ENCODE measurements at places on chromosomes 5 and 9.

GRCh38 chr9:16729651-16730050, 140.8 kb downstream of the BNC2 start:
- DNase-seq: no peak

DNA sequence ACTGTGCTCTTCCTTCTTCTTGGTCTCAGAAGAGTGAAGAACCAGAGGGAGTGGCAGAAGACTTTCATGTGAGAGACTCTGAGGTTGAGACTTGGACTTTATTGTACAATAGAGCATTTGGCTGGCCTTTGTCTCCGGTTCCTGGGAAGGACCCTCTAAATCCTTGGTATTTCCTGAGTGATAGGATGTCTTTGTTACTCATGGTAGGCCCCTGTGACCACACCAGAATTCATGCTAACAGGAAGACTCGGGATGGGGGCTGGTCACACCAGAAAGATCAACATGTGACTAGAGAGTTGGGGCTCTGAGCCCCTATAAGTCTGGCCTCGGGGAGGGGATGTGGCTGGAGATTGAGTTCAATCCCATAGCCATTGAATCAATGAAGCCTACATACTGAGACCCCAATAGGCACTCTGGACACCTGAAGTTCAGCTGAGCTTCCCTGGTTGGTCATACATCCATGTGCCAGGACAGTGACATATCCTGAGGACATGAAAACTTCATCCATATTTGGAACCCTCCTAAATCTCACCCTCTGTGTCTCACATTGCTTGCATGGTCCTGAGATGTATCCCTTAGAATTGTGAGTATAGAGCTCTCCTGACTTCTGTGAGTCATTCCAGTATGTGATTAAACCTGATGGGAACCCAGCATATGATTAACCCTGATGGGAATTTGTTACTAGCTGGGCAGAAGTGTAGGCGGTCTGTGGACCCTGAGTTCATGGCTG, 201.7 kb downstream of the GADD45G start:
- no peak for DNase-seq

GRCh38 chr9:133728856-133729616, 9.1 kb downstream of the SARDH start:
- no peak for DNase-seq

- DNase-seq: no peak
These were observed 23.1 kb upstream of the ACOT12 start for GRCh38 chr5:81417052-81417451.

DNA sequence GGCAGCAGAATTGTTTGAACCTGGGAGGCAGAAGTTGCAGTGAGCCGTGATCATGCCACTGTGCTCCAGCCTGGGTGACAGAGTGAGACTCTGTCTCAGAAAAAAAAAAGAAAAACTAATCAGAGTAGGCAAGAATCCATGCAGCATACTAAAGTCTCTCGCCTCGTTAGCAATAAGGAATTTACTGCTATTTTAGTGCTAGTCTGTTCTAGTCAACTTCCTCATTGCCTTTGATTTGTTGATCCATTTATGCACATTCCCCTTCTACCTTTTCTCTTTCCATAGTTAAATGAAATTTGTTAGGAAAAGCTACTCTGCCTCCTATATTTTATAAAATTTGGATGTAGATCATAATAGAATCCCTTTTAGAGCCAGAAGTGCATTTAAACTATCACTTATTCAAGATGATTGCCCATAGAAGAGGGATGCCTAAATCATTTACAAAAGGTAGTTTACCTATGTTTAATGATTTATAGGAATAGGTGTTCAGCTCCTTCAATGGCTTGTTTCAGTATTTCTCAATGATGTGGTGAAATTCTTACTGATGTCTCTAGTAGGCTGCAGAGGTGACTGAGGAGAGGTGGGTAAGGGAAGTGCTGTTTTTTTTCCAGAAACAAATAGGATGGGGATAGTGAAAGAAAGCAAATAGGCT, 1.9 kb downstream of the LRRC19 start:
- no peak for DNase-seq

DNA sequence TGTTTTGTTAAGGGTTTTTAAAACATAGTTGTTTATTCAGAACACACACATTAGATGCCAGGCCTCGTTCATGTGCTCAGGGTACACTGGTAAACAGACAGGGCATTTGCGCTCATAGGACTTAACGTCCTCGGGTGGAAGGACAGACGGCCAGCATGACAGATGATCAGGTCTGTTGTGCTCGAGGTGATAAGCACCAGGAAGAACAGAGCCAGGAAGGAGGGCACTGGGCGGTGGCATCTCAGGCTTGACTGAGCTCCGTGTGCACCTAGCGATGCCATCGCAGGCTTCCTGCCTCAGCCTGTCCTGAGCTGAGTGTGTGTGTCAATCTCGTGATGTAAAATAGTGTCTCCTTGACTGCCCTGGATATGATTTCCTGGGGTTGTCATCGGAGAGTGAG, 96.5 kb downstream of the EHMT1 start:
- no peak for DNase-seq

DNA sequence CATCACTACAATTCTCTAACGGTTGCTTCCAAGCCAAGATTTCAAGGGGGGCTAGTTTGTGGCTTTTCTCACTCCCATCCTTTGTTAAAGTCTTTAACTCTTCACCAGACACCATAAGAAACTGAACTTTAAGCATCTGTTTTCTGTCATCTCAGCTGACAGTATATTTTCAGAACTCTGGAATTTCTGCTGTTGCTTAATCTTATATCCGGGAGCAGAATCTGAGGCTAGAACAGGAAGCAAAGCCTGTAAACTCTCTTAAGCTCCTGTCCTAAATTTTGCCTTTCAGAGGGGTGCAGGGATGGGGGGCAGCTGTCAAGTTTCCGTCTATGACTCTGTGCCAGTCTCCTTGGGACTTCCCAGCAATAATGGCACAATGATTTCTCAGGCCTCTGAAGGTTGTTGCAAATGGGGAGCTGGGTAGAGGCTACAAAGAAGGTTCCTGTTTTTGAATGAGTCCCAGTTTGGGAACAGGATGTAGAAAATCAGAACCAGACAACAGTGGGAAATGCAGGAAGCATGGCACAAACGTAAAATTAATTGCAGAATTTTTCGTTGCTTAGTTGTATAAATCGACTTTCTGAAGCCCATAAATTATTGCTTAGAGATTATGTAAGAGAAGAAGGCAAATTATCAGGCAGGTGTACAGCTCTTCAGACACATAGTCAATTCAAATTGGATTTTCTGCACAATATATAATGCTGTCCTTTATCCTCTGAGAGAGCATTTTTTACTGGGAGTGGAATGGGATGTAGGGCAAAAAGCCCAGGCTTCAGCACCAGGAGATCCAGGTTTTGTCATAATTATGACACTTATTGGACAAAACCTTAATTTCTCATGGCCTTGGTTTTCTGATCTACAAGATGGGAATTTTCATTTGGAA, 430.9 kb downstream of the DMAC1 start:
- peak; percentile 90 for DNase-seq

GRCh38 chr9:69671879-69672595, at the start of gene APBA1:
Gene APBA1 (minus strand): TSS chr9:69672371.
- peak; percentile 40 for DNase-seq

DNA sequence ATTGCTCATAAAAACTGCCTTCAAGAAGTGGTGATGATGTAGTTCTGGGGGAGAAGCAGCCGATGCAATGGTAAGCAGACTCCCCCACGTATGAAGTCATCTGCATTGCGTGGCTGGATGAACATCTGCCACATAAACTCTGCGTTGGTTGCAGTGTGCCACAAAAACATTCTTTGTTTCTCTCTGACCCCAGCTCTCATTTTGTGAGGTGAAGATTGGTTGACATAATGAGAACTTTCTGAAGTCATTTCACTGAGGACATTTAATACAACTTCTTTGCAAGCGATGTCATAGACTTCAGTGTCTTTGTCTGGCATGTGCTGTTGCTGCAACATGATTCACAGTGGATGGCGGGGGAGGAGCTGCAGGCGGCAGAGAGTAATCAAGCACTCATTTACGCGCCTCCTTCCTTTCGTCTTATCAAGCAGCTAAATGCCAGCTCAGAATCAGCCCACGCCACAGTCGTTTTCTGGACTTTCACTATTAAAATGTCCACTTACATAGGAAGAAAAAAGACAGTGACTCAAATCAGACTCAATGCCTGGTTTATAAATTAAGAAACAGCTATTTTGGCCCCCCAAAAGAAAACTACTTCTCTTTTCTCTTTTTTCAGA, 91.5 kb upstream of the NFIL3 start:
- peak; percentile 49 for DNase-seq

GRCh38 chr9:37618817-37619216, 26.4 kb upstream of the TOMM5 start:
- DNase-seq: no peak

DNA sequence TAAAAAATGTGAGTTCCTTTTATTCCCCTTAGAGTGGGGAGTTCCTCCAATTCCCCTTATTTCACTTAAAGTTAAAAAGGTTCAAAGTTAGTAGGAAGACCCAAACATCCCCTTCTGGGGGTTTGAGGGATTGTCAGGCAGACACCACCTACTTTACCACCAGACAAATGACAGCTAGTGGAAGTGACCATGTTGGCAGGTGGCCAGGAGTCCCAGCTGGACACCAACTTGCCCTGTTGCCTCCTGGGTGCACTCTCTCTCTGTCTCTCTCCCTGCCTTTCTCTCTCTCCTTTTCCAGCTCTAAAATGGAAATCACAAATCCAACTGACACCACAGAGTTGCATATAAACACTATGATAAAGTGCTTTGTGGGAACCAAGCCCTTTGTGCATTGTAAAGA, 307.7 kb upstream of the TLE4 start:
- no peak for DNase-seq

Measured in fibroblast of skin of left quadriceps (primary cell).